ENCODE measurements at places on chromosomes 11 and 22.
A peak's percentile ranks its signal among the peaks of the same experiment; 100 is the strongest.

DNA sequence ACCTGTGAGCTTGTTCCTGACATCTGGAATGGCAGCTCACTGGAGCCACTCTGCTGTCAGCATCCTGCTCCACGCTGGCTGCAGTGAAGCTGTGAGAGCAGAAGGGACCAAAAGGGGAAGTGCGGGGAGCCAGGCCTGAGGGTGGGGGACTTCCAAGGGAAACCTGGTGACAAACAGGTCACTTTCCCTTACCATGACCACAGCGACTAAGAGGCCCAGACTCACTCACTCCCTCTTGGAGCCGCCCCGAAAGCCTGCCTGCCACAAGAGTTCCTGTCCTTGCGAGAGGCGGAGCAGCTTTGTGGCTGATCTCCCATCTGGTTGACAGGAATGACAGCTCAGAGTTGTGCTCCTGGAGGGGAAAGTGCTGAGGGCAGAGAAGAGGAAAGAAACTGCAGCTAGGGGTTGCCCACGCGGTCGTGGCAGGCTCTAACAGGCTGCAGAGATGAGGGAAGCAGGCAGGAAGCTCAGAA lies 183.8 kb upstream of the NTM start:
- DNase-seq: peak; percentile 60

GRCh38 chr22:37734964-37735451 lies 38.2 kb downstream of the TRIOBP start:
- DNase-seq: peak; percentile 75

GRCh38 chr11:12377106-12377823 lies at the start of gene PARVA:
Gene PARVA, plus strand, starts transcription at chr11:12377571. Its CDS starts 77 bp downstream, at chr11:12377648.
- DNase-seq: peak; percentile 91

DNA sequence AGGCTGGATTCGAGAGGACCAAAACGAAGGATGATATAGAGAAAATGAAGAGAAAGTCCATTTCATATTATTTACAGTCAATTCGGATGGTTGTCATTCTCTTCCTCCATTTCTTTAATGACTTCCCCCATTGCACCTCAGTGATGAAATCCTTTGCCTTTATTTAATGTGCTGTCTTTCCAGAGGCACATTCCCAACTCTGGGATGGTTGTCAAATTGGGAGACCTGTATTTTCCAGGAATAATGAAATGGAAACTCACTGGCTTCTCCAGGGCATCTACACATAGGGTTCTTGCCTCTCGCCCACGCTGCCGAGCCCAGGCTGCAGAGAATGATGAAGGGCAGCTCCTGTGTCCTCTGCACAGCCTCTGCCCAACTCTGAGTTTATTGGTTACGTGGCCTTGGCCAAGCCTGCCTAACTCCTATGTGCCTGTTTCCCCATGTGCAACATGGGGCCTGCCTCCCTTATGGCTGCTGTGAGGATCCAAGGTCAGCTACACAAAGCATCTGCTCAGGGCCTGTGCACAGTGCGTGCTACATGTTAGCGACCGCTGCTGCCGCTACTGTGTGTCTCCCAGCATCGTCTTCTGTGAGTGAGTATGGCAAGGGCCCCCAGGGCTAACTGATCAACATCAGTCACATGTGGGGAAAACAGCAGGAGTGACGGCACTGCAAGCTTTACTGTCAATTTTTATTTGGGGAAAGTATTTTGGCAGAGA lies 81.5 kb upstream of the BID start:
- no peak for DNase-seq

- no peak for DNase-seq
These were observed 54.8 kb upstream of the PHF21B start for GRCh38 chr22:45064313-45065278.

- DNase-seq: peak; percentile 79
These were observed 27.3 kb downstream of the ARHGEF17 start for GRCh38 chr11:73335204-73335923.

GRCh38 chr11:59259867-59260475 lies 47.2 kb upstream of the MPEG1 start:
- DNase-seq: no peak

- no peak for DNase-seq
These were observed 175.2 kb downstream of the MAML2 start for GRCh38 chr11:96167787-96168186.

- no peak for DNase-seq
These were observed 24.6 kb downstream of the TMEM45B start for GRCh38 chr11:129840236-129840635.

GRCh38 chr22:37739611-37740049 lies 42.8 kb downstream of the TRIOBP start:
- DNase-seq: no peak

DNA sequence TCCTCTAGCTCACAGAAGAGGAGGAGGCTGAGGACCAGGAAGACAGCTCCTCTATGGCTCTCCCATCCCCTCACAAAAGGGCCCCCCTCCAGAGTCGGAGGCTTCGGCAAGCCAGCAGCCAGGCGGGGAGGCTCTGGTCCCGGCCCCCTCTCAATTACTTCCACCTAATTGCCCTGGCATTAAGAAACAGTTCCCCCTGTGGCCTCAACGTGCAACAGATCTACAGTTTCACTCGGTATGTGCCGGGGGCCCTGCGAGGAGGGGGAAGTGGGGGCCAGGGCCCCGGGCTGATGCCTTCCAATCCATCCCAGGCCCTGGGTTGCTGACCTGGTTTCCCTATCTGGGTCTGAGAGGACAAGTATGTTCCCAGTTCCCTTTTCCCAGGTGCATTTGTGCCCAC lies 7.9 kb downstream of the FOXR1 start:
- DNase-seq: no peak

DNA sequence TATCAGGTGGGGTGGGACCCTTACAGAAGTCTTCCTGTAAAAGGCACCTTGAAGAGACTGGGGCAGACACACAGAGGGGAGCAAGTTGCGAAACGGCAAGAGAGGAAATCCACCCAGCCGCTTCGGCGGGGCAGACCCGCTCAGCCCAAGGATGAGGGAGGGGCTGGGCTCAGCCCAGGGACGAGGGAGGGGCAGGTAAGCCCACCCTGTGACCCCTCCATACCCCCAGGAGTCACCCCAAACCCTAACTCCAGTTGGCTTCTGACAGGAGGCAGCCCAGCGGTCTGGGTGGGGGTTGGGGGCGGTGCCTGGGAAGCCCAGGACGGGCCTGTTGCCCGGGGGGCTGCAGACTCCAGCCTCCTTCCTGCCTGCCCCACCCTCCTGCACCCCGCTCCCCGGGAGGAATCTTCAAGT lies 965 bp downstream of the OSBPL5 start:
- DNase-seq: no peak

- DNase-seq: no peak
These were observed 1.1 kb downstream of the TBCEL start for GRCh38 chr11:121024989-121025388.

- DNase-seq: no peak
These were observed 12.3 kb downstream of the EHD1 start for GRCh38 chr11:64866173-64866491.
